ENCODE measurements at places on chromosomes 12 and 14. TPM values are rescaled to one million over a fixed set of nuclear protein-coding genes. Genes with fewer than 3 reads are reported as not detected.

DNA sequence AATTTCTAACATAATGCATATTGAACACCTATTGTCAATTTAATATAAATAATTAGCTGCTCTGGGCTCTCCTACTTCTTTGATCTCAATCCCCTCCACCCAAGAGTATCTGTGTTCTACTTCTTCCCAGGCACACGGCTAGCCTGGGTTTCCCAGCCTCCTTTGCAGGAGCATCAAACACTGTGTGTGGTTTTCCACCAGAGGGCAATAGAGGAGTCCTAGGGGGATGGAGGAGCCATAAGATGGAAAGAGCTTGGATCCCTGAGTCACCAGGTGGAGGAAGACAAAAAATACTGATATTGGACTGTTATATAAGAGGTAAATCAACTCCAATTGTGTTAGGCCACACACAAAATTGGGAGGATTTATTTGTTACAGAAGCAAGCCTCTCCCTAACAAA, 333.7 kb downstream of the GLT1D1 start:
- H3K27ac ChIP-seq = no peak overlapping the region
- H3K4me3 ChIP-seq = no peak overlapping the region
- DNase-seq = no peak
- H3K4me1 ChIP-seq = no peaks in the 10 kb centered on the region
- no peaks in the 10 kb centered on the region for H3K36me3 ChIP-seq

DNA sequence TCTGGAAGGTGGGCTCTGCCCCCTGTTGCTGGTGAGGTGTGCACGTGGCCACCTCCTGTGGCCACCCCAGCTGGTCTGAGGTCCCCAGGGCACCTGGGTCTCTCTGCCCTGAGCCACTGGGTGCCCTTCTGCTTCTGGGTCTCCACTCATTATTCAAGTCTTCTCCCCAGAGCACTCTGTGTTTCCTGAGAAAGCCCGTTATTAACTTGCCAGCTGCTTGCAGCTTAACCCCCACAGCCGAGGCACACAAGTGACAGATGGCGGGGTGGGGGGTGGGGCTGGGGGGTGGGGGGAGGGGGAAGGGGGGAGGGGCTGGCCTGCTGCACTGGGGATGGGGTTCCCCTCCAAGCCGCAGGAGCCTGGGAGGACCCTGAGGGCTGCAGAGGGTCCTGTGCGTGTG, 40.5 kb downstream of the FBRSL1 start:
- DNase-seq = no peak
- no peaks in the 10 kb centered on the region for H3K36me3 ChIP-seq
- no peak overlapping the region for H3K27ac ChIP-seq
- no peaks in the 10 kb centered on the region for H3K4me1 ChIP-seq
- H3K4me3 ChIP-seq = no peak overlapping the region
- no peaks in the 10 kb centered on the region for H3K27me3 ChIP-seq

- H3K36me3 ChIP-seq = no peaks in the 10 kb centered on the region
- H3K4me3 ChIP-seq = no peak overlapping the region
- H3K27ac ChIP-seq = no peak overlapping the region
- peaks cover 59% of the 10 kb centered on the region for H3K4me1 ChIP-seq
- no peak for DNase-seq
These were observed 37.3 kb upstream of the EVL start for GRCh38 chr14:100027771-100028490.

- peak; percentile 93 for DNase-seq
- H3K4me3 ChIP-seq = no peak overlapping the region
- peak overlapping the region; percentile 83 for H3K27ac ChIP-seq
- peaks cover 43% of the 10 kb centered on the region for H3K4me1 ChIP-seq
- no peaks in the 10 kb centered on the region for H3K36me3 ChIP-seq
These were observed 110.6 kb downstream of the CACNA1C start for GRCh38 chr12:2163177-2163941.

- DNase-seq = no peak
- H3K4me3 ChIP-seq = no peak overlapping the region
- no peak overlapping the region for H3K27ac ChIP-seq
These were observed 15.4 kb downstream of the SYNE2 start for GRCh38 chr14:63867933-63868921.

DNA sequence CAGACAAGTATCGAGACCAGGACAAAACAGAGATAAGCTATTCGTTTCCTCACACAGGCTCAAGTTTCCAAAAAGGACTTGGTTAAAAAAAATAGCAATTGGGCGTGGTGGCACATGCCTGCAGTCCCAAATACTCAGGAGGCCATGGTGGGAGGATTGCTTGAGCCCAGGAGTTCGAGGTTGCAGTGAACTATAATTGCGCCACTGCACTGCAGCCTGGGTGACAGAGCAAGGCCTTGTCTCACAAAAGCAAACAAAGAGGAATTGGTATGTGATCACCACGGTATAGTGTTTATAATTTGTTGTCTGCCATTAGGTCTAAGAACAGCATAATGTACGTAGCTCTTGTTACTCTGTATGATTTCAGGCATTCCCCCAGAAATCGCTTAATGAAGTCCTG, 175.3 kb downstream of the DERA start:
- H3K27ac ChIP-seq = no peak overlapping the region
- H3K27me3 ChIP-seq = no peaks in the 10 kb centered on the region
- H3K4me1 ChIP-seq = no peaks in the 10 kb centered on the region
- H3K36me3 ChIP-seq = no peaks in the 10 kb centered on the region
- no peak overlapping the region for H3K4me3 ChIP-seq
- no peak for DNase-seq

AKAP3 gene
- total RNA-seq = 3.7 TPM

KRT77 gene
- total RNA-seq = not detected
